ENCODE measurements at places on chromosomes 11 and 22.

GRCh38 chr11:8229299-8230177, 34.1 kb downstream of the LMO1 start:
- DNase-seq, result peak; percentile 53

- DNase-seq, result no peak
These were observed 4.4 kb downstream of the DCPS start for GRCh38 chr11:126308271-126308671.

- DNase-seq, result no peak
These were observed 275.5 kb downstream of the SOX6 start for GRCh38 chr11:16080688-16081381.

- no peak for DNase-seq
These were observed 10.6 kb downstream of the RAB36 start for GRCh38 chr22:23155831-23156230.

DNA sequence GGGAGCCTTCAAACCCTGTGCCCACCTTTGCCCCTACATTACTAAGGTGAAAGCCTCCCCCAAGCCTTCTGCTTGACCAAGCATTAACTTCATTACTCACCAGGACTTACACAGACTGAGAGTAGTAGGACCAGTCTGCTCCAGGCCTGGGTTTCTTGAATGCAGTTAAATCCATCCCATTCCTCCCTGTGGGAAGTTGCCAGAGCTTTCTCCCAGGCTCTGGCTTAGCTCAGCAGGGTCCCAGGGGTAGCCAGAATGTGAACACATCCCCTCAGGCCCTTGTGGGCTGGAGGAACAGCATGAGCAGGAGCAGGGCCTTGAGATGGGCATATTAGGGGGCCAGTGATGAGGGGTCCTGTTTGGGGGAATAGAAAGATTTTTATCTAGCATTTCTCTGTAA, 59.9 kb downstream of the RRM1 start:
- no peak for DNase-seq

DNA sequence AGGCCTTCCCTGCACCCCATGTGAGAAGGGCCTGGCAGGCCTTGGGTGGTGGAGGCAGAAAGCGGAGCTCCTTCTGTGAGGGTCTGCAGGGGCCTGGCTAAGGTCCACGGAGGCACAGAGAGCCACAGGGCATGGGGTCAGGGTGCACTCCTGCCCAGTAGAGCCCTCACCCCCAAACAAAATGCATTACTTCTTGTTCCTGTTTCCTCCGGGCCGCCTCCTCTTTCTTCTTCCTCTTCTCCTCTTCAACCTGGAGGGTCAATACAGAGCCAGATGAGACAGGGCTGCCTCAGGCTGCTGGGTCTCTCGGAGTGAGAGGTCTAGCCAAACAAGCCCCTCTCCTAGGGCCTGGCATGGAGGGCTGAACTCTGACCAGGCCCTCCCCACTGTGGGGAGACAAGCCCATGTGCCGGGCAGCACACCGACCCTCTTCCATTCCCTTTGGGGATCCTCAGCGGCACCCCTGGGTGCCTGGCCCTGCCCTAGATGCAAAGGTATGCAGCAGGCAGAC, 10.3 kb upstream of the NAP1L4 start:
- no peak for DNase-seq

DNA sequence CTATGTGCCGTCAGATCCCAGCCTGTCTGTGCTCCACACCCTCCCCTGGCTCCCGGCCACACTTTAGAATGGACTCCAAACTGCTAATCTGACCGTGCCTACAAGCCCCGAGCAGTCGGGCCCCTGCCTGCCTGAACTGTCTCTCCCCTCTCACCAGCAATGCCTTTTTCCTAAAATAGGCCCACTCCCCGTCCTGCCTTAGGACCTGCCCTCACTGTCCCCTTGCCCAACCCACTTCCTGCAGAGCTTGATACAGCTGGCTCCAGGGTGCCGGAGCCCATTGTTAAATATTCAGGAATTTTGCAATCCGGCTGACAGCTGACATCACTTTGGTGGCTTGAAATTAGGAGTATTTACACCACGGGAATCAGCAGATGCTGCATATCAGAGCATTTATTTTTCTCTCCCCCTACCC, 21.4 kb downstream of the MN1 start:
- DNase-seq, result no peak

DNA sequence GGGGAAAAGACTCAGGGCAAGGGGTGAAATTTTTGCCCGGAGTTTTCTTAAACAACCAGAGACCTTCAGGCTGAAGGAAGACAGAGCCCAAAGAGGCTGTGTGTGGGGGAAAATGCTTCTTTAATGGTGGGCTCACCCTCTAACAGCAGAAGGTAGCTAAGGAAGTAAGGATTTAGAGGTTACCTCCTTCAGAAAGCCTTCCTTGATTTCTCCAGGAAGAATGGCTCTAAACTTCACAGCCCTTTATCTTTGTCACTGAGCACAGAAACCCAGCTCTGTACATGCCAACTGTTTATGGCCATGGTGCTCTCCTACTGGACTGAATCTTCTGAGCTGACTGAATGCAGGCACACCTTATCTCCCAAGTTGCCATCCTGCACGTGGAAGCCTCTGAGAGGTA, 196.0 kb downstream of the TENM4 start:
- DNase-seq, result no peak

GRCh38 chr11:8867035-8867434, 44.0 kb upstream of the AKIP1 start:
- DNase-seq, result peak; percentile 52

- DNase-seq, result peak; percentile 30
These were observed 1000.4 kb downstream of the OPCML start for GRCh38 chr11:132531921-132532320.

DNA sequence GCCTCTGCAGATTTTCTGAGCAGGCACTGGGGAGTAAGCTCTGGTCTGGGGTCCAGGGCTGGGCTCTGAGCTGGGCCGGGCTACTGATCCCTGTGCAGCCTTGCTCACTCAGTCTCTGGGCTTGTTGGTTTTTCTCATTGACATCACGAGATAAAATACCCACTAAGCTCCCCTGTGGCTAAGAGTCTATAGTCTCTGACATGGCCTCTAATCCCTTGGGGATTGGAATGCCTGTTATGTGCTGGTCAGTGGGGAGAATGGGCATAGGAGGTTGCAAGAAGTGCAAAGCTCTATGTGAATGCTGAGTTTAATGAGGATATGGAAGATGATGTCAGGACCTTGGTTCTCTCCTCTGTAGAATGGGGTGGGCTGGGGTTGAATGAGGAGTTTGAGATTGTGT, 23.3 kb downstream of the ELF5 start:
- no peak for DNase-seq

GRCh38 chr11:78290293-78291176, 101.8 kb downstream of the USP35 start:
- DNase-seq, result peak; percentile 51

GRCh38 chr22:17349172-17349571, 20.1 kb upstream of the CECR2 start:
- DNase-seq, result no peak

DNA sequence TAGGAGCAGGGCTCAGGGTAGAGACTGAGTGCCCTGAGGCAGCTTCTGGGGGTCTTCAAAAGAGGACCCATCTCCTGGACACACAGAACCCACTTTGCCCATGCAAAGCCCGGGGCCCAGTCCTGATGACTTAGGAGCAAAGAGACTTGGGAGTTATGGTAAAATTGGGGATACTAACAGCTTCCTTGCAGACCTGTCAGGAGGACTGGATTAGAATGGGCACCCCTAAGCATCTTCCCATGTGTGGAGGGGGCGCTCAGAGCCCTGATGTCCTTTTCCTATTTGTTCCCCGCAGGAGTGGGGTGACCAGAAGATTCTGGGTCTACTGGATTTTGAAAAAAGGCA, 100.0 kb downstream of the WNT7B start:
- DNase-seq, result no peak

- no peak for DNase-seq
These were observed 11.2 kb downstream of the FOLR1 start for GRCh38 chr11:72203163-72203562.

- DNase-seq, result peak; percentile 54
These were observed 105.3 kb upstream of the HSD17B12 start for GRCh38 chr11:43574949-43575912.
